ENCODE measurements at places on chromosomes 7 and 10. TPM values are rescaled to one million over a fixed set of nuclear protein-coding genes. Genes with fewer than 3 reads are reported as not detected.

GRCh38 chr7:23184709-23185359, 3.0 kb downstream of the NUP42 start:
- DNase-seq = peak; percentile 75

Gene PRF1
- not detected for total RNA-seq

Gene ADO
- 28.5 TPM for total RNA-seq

DNA sequence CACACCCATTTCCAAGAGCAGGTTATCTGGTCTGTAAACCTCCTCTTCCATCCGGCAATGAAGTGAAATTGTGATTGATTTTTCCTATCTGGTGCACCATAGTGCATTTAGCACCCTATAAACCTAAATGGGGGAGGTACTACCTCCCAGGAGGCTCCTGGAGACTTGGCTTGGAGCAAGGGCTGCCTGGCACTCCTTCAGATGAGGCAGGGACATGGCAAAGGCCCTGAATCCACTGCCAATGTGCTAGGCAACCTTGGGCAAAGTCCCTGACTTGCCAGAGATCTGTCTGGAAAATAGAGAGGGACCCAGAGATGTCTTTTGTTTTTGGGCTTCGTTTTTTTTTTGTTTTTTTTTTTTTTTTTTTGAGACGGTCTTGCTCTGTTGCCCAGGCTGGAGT, 6.7 kb upstream of the GRID1 start:
- no peak for DNase-seq

Gene CYP26A1
- total RNA-seq = 0.65 TPM

Gene MYO3A
- not detected for total RNA-seq

GRCh38 chr10:86360657-86361056, 5.9 kb downstream of the GRID1 start:
- no peak for DNase-seq

Gene GATA3
- 0.46 TPM for total RNA-seq

GRCh38 chr7:70919481-70920073, 212.4 kb upstream of the GALNT17 start:
- DNase-seq = no peak

- DNase-seq = peak; percentile 85
These were observed 14.3 kb downstream of the ZNF282 start for GRCh38 chr7:149209518-149210269.

Gene HABP2
- total RNA-seq = not detected

DNA sequence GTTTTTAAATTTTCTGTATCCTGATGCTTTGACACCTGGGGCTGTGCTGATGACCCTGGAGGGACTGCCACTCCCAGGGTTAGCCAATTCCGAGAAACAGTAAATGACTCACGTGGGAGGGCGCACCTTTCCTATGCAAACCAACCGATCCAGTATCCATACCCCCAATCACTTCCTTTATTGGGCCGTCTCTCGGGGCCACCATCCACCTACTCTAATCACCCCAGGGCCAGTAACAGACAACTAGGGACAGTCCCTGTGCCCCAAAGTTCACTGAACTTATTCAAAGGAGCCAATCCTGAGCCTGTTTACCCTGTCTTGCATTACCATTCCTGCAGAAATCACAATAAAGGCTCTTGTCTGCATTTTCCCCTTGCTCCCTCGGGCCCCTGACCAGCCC, 6.6 kb upstream of the LGI1 start:
- DNase-seq = no peak

DNA sequence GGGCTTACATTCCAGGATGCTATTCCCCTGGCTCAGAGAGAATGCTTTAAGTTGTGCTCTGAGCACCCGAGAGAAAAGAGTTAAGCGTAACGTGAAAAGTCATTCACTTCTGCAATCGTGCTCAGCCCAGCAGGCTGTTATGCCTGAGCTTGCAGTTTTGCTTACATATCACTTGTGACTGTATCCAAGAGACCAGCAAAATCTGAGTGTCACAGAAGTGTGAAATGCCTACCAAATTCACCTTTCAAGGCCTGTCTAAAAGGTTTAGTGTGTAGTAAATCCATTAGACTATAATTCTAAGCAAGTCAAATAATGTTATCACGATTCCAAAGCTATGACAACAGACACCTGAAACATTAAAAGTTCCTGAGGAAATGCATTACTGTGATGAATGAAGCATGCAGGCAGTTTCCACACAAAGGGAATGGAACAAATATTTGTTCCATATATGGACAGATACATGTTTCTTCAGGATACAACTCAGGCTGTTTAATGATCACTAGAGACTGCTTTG, 20.1 kb downstream of the ITGB1 start:
- no peak for DNase-seq

- DNase-seq = no peak
These were observed 274.6 kb downstream of the ELFN1 start for GRCh38 chr7:1944619-1945210.

DNA sequence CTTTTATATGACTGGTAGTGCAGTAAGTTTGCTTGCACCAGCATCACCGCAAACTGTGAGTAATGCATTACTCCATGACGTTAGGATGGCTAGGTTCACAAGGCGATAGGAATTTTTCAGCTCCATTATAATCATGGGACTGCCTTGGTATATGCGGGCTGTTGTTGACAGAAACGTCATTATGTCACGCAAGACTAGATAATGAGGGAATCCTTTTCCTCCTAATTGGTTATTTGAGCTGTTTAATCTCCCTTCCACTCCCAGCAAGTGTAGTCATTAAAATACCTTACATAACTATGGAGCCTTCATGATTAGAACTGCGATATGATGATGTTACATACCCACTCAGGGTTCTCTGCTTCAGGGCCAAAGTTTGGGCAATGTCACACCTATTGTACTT, 17.3 kb downstream of the KLLN start:
- peak; percentile 81 for DNase-seq

DNA sequence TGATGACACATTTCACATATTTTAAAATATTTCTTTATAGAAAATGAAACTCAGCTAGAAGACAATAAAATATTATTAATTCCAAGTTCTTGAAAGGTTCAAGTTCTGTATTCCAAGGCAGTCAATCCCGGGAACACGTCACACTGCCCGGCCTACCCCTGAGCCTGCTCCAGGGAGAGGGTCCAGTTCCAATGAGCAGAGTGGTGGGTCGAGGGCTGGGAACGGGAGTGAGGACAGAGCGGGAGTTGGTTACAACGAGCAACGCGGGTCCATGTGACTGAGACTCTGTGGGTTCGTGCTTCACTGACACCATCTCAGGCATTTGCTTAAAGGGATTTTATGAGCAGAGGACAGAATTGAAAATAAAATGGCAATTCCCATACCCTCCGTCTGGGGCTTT, 209.4 kb downstream of the TCERG1L start:
- DNase-seq = no peak

- DNase-seq = no peak
These were observed 425.1 kb upstream of the NPVF start for GRCh38 chr7:25653384-25653783.

DNA sequence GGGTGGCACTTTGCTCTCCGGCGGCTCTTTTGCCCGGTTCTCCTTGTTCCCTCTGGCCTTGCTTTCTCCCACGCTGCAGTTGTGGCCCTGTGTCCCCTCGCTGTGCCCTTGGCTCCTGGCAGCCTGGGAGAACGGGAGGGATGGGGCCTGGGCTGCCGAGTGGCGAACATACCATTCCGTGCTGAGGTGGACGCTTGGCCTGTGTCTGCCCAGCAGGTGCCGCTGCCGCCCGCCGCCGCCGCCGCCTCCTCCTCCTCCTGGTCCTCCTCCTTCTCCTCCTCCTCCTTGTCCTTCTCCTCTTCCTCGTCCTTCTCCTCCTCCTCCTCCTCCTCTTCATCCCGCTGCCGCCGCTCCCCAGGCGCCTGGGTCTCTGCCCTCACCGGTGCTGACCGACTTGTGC, 36.0 kb downstream of the AGAP3 start:
- no peak for DNase-seq

DNA sequence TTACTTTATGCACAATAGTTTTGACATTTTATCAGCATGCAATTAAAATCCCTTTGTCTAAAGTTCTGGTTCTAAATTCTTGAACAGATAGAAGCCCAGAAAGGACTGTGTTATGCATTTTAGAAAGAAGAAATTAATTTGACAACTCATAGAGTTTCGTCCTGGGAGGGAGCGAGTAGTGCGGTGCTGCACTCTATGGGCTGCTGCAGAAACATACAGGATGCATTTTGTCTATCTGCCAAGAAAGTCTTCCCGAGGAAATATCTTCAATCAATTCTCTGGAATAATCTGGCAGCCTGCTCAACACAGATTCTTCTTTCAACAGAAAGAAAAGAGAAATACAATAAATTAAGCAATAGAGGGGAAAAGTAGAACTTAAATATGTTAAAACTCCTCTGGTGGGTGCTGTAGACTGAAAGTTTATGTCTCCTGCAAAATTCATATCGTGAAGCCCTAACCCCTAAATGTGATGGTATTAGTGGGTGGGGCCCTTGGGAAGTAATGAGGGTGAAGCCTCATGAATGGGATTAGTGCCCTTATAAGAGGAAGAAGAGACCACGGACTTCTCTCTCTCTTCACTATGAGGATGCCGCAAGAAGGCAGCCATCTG, 39.0 kb upstream of the IFRD1 start:
- DNase-seq = no peak

DNA sequence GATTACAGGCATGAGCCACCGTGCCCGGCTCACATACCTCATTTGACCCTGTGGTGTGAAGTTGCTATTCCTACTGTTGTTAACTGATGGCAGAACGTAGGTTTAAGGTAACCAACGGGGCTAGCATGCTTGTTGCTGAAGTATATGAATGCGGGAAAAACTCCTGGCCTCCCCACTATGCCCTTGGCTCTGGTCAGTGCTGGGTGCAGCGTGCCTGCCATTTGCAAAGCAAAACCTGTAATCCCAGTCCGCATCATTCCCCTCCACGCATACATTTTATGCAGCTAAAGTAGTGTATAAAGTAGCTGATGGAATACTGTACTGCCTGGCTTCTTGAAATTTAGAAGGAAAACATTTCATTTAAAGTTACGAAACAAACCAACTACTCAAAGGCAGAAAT, 273.3 kb downstream of the SDK1 start:
- DNase-seq = no peak

DNA sequence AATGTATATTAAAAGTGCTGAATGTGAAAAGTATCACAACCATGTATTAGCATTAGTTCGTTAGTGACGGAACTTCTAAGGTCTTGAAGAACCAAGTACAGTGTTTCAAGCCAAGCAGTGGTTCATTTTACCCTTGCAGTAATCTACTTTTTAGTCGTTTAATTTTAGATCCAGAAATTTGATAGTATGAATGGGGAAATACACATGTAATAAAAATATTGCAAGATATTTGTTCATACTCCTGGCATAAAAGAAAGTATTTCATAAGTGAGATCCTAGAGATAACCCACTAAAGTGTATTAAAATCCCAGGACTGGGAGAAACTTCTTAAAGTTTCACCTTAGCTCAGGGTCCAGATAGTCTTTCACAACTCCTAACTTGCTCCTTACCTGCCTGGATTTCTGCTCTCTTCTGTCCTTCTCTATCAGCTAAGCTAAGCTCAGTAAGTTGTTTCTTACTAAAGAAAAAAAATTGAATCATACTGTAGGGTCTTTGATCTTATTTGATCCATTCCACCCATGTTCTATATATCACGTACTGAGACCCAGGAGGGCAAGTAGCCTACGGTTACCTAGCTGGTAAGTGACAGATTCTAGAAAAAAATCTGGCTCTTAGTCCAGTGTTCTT, 1.5 kb downstream of the BCAP29 start:
- DNase-seq = no peak

- no peak for DNase-seq
These were observed 103.0 kb downstream of the RNF216 start for GRCh38 chr7:5678295-5679047.

DNA sequence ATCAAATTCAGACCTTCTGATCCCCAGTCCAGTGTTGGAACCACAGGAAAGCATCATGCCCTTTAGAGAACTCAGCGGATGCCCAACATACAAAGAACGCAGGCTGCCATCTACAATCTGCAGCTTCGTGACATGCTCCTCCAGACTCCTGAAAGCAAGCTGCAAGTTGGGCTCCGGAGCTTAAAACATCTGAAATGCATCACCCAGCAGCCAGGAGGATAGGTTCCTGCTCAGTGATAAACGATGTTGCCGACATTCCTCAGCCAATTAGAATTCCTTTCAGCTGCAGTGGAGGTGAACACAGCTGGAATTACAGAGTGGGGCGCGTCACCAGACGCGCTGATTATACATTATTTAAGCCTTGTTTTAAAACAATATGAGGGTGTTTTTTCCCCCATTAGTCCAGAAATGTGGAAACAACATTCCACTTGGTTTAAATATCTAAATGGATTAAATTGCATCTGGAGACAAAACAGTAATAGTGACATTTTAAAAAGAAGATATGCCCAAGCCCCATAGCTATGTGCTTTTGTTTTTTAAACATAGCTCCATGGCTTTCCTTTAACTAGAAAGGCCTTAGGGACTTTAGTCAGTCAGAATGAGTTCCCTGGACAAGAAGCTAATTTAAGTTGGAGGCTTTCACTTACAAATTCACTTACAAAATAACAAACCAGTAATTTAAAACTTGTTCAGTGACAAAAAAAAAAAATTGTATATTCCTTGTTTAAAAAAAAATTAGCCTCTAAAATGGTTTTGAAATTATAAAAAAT, 6.3 kb downstream of the SMURF1 start:
- peak; percentile 71 for DNase-seq

- peak; percentile 76 for DNase-seq
These were observed 19.3 kb downstream of the OR6B1 start for GRCh38 chr7:144019457-144019856.

- DNase-seq = no peak
These were observed 566.8 kb downstream of the SH2D4B start for GRCh38 chr10:81104494-81104893.

GRCh38 chr7:29483219-29484104, 80.2 kb upstream of the PRR15 start:
- DNase-seq = no peak

DNA sequence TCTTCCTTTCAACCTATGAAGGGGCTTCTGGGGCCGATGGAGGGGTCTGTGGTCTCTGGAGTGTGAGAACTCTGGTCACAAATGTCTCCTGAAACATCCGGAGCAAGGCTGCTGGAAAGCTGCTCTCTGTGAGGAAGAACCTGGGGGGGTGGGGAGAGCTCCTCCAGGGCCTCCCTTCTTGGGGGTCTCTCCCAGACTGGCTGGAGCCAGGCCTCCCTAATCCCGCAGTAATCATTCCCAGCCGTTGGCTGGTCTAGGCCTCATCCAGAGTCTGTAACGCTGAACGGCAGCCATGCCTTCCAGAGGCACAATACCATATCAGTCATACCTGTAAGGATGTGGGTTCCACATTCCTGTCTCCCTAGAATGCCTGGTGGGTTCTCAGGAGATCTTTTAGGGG, 4.4 kb upstream of the LZTS2 start:
- DNase-seq = no peak

Gene PRSS37
- not detected for total RNA-seq

Gene OR9A2
- not detected for total RNA-seq

Gene OR2A5
- total RNA-seq = not detected

- no peak for DNase-seq
These were observed 73.5 kb upstream of the PDSS1 start for GRCh38 chr10:26624006-26624405.

DNA sequence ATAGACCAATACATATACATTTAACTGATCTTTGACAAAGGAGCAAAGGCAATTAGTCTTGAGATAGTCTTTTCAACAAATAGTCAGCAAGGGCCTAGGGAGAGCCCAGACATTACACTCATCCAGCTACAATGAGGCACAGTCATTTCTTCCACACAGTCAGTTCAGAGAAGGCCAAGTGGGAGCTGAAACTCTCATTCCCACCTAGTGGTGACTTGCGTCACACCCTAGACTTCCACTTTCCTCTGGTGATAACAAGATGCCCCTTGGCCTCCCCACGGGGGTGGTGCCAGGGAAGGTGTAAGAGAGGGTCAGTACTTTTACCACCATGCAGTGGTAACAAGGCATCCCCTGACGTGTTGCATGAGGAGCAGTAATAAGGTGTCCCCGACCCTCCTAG, 8.0 kb downstream of the FRMPD2 start:
- no peak for DNase-seq

Gene LRRN3
- total RNA-seq = not detected

Data from A172 (cell line).